CD4-positive, alpha-beta T cell treated with Interferon gamma for 1 hour (primary cell): ENCODE measurements at places on chromosomes 6 and 20.

- DNase-seq: no peak
Measured at GRCh38 chr20:57330998-57331397, 1.4 kb downstream of the SPO11 start.

GRCh38 chr20:11867291-11867919 is 50.3 kb upstream of the BTBD3 start:
- DNase-seq: no peak

GRCh38 chr6:485655-486170 is 94.2 kb downstream of the IRF4 start:
- DNase-seq: no peak

- no peak for DNase-seq
Measured at GRCh38 chr20:25576783-25577530, 8.4 kb downstream of the NINL start.

DNA sequence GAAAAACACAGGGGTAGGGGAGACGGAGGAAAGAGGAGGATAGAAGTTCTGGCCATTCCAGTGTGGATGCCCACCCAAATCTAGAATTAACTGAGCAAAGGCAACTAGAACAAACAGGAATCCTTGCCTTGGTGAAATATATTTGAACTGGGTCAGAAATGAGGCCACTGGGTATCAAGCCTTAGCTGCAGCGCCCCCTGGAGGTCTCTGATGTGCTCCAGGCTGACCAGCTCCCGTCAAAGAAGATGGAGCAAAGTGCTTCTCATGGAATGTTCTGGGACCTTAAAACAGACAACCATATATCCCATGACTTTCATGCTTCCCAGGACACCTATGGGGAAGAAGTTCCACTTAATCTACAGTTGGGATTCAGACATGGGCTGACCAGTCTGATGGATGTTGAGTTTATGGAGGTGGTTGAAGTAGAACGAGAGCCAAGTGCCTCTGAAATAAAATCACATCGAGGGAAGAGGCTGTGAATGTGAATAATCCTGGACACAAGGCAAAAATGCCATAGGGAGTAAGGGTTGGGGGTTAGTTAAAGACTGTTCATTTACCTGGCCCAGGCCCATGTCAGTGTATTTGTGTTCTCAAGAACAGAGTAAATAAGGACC is 50.4 kb downstream of the HLA-DPB1 start:
- peak; percentile 53 for DNase-seq

GRCh38 chr6:149234051-149234962 is 83.2 kb upstream of the TAB2 start:
- no peak for DNase-seq

GRCh38 chr6:152472325-152472724 is 164.8 kb downstream of the SYNE1 start:
- DNase-seq: no peak

GRCh38 chr6:117456998-117457397 is 25.5 kb upstream of the DCBLD1 start:
- DNase-seq: no peak

GRCh38 chr6:16204653-16205376 is 33.6 kb upstream of the GMPR start:
- no peak for DNase-seq

GRCh38 chr6:170439366-170440361 is 113.4 kb downstream of the PSMB1 start:
- DNase-seq: no peak

- DNase-seq: no peak
Measured at GRCh38 chr6:30349421-30350177, 4.6 kb downstream of the RPP21 start.

- DNase-seq: no peak
Measured at GRCh38 chr6:145096846-145097245, 638.5 kb downstream of the EPM2A start.

- no peak for DNase-seq
Measured at GRCh38 chr20:39188266-39188765, 226.2 kb downstream of the DHX35 start.

- peak; percentile 33 for DNase-seq
Measured at GRCh38 chr6:136647363-136647852, 97.2 kb upstream of the MAP7 start.

GRCh38 chr6:138832182-138832581 is 36.3 kb downstream of the ECT2L start:
- no peak for DNase-seq

- no peak for DNase-seq
Measured at GRCh38 chr6:126034656-126035055, 48.3 kb downstream of the TRMT11 start.

- no peak for DNase-seq
Measured at GRCh38 chr20:38665094-38665493, 59.2 kb upstream of the SLC32A1 start.

DNA sequence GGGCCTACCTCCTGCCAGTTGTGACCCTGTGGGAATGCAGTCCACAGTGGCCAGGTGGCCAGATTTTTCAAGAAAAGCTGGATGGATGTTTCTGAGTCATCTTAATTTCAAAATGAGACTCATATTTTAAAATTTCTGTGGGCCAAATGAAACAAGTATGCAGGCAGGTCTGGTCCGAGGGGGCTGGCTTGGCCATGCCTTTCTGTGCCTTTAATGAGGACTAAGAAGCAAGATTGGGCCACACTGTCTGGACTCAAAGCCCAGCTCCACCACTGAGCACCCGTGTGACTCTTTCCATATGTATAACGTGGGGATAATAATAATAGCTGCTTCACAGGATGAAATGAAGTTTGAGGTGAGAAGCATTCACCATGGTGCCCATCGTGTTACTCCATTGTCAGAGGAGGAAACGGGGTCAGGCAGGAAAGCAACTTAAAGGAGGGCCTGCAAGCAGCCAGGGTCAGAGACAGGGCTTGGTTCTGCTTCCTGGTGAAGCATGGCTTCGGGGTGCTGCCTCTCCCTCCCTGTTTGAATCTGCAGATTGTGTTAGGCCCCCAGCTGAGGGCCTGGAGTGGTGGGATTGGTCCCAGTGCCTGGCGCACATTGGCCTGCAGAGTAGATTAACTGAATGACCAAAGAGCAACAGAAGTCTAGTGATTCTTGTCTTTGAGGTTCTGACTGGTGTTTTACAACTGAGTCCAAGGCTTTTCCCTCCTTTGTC is 3.8 kb downstream of the SOX12 start:
- no peak for DNase-seq

- DNase-seq: no peak
Measured at GRCh38 chr20:45774945-45775344, 16.7 kb downstream of the WFDC3 start.

DNA sequence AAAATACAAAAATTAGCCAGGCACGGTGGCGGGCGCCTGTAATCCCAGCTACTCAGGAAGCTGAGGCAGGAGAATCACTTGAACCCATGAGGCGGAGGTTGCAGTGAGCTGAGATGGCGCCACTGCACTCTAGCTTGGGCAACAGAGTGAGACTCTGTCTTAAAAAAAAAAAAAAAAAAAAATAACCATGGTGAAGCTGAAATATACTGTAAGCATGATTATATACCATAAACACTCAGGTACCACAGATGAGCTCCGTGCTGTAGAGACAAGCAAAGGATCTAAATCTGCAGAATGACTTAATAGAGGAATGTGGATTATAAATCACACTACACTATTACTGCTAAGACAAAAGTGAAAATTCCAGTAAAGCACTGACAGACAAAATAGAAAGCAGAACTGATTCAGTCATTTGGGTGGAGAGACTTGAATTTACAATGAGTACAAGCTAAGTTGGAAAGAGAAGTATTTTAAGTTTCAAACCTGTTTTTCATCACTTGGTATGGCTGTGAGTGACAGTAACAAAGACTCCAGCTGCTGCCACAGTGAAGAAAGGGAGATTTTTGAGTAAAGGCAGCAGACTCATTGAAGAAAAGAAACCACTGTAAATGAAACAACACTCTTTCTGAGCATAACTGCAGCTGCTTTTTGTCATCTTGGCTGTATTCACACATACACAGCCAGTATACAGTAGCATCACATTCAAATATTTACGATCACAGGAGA is 322.1 kb downstream of the RNGTT start:
- DNase-seq: no peak

DNA sequence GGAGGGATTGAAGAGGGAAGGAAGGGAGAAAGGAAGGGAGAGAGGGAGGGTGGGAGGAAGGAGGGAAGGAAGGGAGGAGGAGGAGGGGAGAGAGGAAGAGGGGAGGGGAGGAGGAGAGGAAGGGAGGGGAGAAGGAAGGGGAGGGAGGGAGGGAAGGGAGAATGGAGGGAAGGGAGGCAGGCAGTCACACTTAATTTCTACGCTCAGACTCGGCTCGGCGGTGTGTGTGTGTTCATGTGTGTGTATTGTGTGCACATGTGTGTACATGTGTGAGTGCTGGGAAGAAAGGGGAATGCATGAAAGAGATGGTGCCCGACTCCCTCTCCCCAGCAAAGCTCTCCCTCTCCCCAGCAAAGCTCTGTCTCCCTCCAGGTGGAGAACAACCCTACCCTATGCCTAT is 79.1 kb upstream of the AFDN start:
- DNase-seq: no peak

- DNase-seq: no peak
Measured at GRCh38 chr6:12974551-12974950, 258.0 kb downstream of the PHACTR1 start.
